CD4-positive, alpha-beta T cell treated with Interleukin-4 for 1 hour (primary cell): ENCODE measurements at places on chromosomes 12 and 14.

DNA sequence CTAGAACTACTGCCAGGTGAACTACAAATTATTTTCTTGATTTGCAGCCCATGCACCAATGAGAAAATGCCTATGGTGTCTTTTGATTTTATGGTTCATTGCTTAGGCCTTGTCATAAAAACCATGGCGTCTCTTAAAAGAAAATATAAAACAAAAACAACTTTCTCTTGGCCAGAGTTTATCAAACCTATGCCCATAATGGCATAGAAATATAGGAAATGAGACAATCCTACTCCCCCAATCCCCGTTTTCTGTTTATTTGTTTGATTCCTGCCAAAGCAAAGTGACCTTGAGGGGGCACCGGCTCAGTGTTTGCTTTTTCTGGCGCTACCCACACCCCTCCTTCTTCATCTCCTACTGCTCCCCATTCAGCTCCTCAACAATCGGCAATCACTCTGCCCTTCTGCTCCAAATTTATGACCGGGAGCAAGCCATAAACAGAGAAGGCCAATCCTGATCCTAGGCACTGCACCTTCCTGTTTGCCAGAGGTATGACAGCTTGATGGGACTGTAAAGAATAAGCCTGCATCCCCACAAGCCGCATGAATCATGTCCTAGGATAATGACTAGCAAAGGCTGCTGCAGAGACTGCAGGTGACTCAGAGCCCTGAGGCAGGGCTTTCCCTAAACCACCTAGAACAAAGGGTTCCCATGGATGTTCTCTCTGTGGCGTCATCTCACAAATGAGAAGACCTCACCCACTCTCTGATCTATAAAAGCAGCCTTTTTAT, 874.9 kb downstream of the NRXN3 start:
- DNase-seq: no peak

GRCh38 chr12:123519141-123520001, 14.1 kb downstream of the RILPL1 start:
- no peak for DNase-seq

DNA sequence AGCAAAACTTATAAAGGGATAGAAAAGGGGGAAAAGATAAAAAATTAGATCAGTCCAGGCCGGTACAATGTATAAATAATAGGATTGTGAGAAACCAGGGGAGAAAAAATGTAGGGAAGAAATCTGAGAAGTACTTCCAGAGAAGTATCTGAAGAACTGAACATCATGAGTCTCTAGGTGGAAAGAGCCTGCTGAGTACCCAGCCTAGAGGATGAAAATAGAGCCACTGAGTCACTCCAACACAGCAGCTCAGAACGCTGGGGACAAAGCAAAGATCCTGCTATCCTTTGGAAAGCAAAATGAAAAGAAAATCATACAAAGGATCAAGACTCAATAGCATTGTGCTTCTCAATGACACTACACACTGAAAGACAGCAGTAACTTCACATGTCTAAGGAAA, 138.0 kb downstream of the ANO6 start:
- DNase-seq: no peak

DNA sequence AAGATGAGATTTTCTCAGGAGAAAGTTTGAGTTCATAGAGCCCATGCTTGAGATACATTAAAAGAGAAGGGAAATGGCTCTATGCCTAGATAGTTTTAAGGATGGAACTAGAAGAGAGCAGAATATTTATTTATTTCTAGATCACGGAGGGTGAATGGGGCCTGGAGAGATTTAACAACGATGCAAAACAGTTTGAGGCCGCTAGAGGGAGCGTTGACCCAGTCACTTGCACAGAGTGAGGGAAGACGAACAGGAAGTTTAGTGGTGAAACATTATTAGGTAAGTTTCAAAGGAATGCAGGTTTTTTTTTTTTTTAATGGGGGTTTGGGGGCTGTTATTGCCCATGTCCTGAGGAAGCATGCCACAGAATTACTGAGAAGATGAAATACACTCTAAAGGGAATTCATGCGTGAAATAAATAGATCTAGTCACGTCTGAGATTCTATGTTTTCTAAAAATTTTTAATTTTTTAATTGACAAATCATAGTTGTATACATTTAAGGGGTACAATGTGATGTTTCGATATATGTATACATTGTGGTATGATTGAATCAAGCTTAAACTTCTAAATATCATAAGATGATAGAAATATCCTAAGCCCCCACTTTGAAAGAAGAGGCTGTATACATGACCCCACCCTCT, 14.8 kb upstream of the PPP1R1A start:
- peak; percentile 77 for DNase-seq

GRCh38 chr12:102503056-102503681, 22.8 kb upstream of the IGF1 start:
- DNase-seq: no peak

DNA sequence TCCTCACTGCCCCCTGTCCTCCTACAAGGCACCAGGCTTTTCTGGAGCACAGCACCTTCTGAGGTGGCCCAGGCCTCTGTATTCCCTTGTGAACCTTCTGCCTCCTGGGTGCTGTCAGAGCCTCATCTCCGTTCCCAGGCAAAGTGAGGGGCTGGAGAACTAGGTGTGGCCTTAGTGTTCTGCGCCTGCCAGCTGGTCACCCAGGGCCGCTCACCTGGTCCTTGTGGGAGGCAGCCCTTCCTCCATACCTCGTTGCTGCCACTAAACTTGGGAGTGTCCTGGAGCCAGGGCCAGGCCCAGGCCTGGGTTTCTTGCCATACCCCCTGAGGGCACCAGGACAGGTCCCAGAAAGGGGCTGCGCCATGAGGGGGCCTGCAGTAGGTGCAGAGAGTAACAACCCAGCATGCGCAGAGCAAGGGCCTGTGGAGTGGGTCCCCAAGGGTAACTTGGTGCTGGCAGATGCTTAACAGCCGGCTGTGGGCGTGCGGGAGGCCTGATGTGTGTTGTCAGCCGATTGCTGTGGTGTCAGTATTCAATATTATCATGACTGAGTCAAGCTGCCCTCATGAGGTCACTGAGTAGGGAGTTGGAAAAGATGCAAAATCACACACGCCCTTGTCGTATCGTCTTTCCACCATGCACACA, 17.1 kb downstream of the OTUB2 start:
- no peak for DNase-seq

GRCh38 chr12:10140001-10140400, 10.0 kb upstream of the CLEC7A start:
- peak; percentile 65 for DNase-seq

DNA sequence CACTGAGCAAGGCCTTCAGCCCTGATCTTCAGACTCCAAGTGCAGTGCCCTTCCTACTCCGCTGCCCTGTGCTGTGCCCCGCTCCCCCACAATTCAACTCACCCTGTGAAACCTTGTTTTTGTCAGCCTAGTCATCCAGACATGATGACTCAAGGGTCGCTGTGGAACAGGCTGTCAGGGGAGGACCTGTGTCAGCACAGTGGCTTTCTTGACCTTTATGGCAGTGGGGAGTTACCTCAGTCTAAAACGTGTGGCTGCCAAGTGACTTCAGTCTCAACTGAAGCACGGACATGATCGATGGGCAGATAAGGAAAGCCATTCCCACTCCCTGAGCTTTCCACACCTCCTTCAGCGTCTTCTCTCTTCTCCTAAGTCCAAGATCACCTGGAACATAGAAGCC, 16.3 kb upstream of the FLVCR2 start:
- DNase-seq: no peak

- no peak for DNase-seq
These were observed 221.2 kb downstream of the TRHDE start for GRCh38 chr12:72493407-72493806.

- DNase-seq: no peak
These were observed 7.2 kb upstream of the RBM19 start for GRCh38 chr12:113973109-113973904.

GRCh38 chr12:43835264-43835655, 621 bp upstream of the TMEM117 start:
- DNase-seq: no peak

GRCh38 chr12:121300083-121300819, 3.7 kb upstream of the CAMKK2 start:
- no peak for DNase-seq

GRCh38 chr14:91250912-91251311, 6.4 kb upstream of the GPR68 start:
- DNase-seq: no peak

DNA sequence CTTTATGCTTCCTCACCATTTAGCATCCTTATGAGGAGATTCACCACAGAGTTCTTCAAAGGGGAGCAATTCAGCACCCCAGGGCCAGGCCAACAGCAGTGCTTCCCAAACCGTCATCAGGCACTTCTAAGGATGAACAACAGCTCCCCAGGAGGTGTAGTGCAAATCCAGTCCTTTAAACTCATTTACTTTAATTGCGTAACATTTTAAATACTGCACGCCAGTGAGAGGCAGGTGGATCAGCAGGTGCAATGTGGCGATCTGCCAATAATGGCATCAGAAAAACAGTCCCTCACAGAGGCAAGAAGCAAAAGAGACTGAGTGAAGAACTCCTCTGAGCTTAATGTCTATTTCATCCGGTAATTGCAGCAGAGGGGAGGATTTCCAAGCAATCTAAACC, 770.9 kb upstream of the FOXG1 start:
- DNase-seq: no peak

DNA sequence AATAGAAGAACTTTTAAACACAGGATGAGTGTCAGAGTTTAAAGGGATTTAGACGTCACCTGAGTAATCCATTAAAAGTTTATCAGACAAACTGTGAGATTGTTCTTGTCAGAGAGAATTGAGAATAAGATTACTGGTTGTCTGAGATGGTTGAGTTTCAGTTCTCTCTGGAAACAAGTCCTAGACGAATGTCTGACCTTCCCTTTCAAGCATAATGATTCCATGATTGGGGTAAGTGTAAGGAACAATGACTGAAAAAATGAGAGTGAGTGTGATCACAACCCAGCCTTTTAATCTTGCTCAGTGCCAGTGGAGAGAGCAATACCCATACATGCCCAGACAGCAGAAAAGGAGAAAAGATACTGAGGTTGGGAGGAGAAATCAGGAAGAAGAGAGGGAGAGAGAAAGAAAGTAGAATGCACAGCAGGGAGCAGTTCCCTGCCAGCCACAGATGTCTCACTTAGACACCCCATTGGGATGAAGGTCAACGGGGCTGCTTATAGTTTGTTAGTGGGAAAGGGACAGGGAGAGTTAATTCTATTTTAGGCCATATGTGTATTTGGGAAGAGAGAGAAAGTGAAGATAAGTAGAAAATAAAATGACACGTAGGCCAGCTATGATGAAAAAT, 4.3 kb downstream of the GRIP1 start:
- DNase-seq: no peak
